ENCODE measurements at places on chromosomes 16 and 17.

- DNase-seq, result no peak
These were observed 511 bp upstream of the LIG3 start for GRCh38 chr17:34979650-34980352.

DNA sequence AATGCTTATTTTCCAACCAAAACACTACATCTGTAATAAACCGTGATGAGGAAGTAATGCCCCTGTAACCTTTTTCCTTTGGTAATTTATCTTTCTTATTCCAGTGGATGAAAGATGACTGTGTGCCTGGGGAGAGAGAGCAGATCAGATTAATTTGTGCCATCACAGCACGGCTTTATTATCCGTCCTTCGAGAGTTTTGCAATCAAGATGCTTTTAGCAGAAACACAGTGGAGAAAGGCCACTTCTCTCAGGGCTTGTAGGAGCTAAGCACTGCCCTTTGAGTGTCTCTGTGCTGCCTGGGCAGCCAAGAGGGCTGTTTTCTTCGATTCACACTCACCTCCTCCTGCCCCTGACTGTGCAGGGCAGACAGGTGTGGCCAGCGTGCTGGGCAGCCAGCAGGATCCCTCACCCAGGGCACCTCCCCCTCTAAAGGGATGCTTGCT lies 190.2 kb downstream of the PRKCA start:
- no peak for DNase-seq

DNA sequence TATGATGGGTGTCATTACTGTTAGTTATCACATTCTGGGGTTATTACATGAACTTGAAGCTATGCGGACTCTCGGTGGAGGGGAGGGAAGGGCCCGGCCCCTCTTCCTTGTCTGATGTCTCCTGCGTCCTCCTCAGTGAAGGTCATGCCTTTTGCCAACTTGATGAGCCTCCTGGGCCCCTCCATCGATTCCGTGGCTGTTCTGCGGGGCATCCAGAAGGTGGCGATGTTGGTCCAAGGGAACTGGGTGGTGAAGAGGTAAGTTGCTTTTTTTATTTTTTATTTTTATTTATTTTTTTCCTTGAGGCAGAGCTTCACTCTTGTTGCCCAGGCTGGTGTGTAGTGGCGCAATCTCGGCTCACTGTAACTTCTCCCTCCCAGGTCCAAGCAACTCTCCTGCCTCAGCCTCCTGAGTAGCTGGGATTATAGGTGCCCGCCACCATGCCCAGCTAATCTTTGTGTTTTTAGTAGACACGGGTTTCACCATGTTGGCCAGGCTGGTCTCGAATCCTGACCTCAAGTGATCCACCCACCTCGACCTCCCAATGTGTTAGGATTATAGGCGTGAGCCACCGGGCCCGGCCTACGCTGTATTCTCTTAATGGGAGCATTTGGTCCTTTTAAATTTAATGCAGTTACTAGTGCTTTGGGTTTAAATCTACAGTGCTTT lies 21.6 kb downstream of the POLR3E start:
- DNase-seq, result peak; percentile 31

- DNase-seq, result no peak
These were observed 12.0 kb downstream of the TBC1D16 start for GRCh38 chr17:80023481-80024205.

GRCh38 chr17:13933441-13934276 lies 135.6 kb upstream of the COX10 start:
- DNase-seq, result no peak

DNA sequence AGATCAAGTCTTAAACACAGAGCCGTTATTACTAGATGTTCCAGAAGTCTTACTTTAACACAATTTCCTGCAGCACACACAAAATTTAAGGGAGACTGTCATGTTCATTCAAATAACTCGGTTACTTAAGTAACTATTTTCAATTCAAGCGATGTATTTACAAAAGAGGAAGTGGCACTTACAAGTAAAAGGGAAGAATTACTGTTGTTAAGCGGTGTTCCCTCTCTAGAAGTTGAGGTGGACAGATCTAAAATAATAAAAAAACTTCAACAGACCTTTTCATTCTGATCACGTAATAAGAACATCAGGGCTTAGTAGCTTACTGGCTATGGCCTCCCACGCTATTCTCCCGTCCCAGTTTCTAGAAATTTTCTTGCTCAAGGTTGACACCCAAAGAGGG lies 26.2 kb upstream of the TXNDC11 start:
- no peak for DNase-seq

- DNase-seq, result no peak
These were observed 30.4 kb downstream of the MBTPS1 start for GRCh38 chr16:84086341-84086740.

- no peak for DNase-seq
These were observed 3.7 kb upstream of the HEATR9 start for GRCh38 chr17:35872196-35872980.

Measured in activated CD8-positive, alpha-beta memory T cell treated with anti-CD3 and anti-CD28 coated beads for 1 hour (primary cell).